Activated CD8-positive, alpha-beta memory T cell treated with anti-CD3 and anti-CD28 coated beads, Interleukin-2, amount 10 ng/mL, durations not matched to agents 7 days and 5 days (primary cell): ENCODE measurements at places on chromosomes 1 and 21. TPM values are rescaled to one million over a fixed set of nuclear protein-coding genes. Genes with fewer than 3 reads are reported as not detected.

GRCh38 chr1:63041660-63042059 lies 257.7 kb downstream of the ATG4C start:
- no peak for DNase-seq
- H3K27me3 ChIP-seq, result no peaks in the 10 kb centered on the region
- no peaks in the 10 kb centered on the region for H3K4me1 ChIP-seq
- H3K36me3 ChIP-seq, result no peaks in the 10 kb centered on the region
- no peak overlapping the region for H3K27ac ChIP-seq

GRCh38 chr1:7404046-7404742 lies 366.9 kb upstream of the VAMP3 start:
- no peak overlapping the region for H3K27ac ChIP-seq
- DNase-seq, result no peak
- H3K4me1 ChIP-seq, result no peaks in the 10 kb centered on the region
- H3K4me3 ChIP-seq, result no peak overlapping the region

- H3K36me3 ChIP-seq, result no peaks in the 10 kb centered on the region
- H3K27ac ChIP-seq, result no peak overlapping the region
- no peak overlapping the region for H3K4me3 ChIP-seq
- H3K27me3 ChIP-seq, result peaks cover 5% of the 10 kb centered on the region
- H3K4me1 ChIP-seq, result no peaks in the 10 kb centered on the region
- DNase-seq, result no peak
Measured at GRCh38 chr21:39364949-39365348, 16.1 kb upstream of the HMGN1 start.

LCE2A gene
- total RNA-seq, result not detected

TEDDM1 gene
- total RNA-seq, result not detected

TAS1R1 gene
- total RNA-seq, result not detected

SMIM12 gene
- total RNA-seq, result 52.7 TPM

CCDC24 gene
- 1.3 TPM for total RNA-seq

PRDM2 gene
- total RNA-seq, result 55.0 TPM
